ENCODE measurements at places on chromosomes 7 and 10. TPM values are rescaled to one million over a fixed set of nuclear protein-coding genes. Genes with fewer than 3 reads are reported as not detected.

- H3K36me3 ChIP-seq: no peaks in the 10 kb centered on the region
- H3K4me1 ChIP-seq: peaks cover 37% of the 10 kb centered on the region
- H3K4me3 ChIP-seq: no peak overlapping the region
- H3K27me3 ChIP-seq: no peaks in the 10 kb centered on the region
Observed at GRCh38 chr10:46019177-46019528, 11.3 kb downstream of the NCOA4 start.

The ZCWPW1 gene
- total RNA-seq: 0.59 TPM

The NUTM2B gene
- total RNA-seq: 0.35 TPM

The RAMP3 gene
- total RNA-seq: 0.35 TPM

- H3K4me3 ChIP-seq: peak overlapping the region; percentile 86
- no peak overlapping the region for H3K27ac ChIP-seq
- DNase-seq: peak; percentile 91
- H3K36me3 ChIP-seq: no peaks in the 10 kb centered on the region
Observed at GRCh38 chr10:55631071-55631654, 729.9 kb downstream of the ZWINT start.

- H3K27me3 ChIP-seq: no peaks in the 10 kb centered on the region
- H3K36me3 ChIP-seq: no peaks in the 10 kb centered on the region
- H3K4me1 ChIP-seq: no peaks in the 10 kb centered on the region
- DNase-seq: no peak
- no peak overlapping the region for H3K4me3 ChIP-seq
Observed at GRCh38 chr7:102473271-102473991, 5.3 kb downstream of the POLR2J start.

The ABCB1 gene
- total RNA-seq: 1.2 TPM

The PAPOLB gene
- total RNA-seq: 0.42 TPM

The TMEM176B gene
- 0.47 TPM for total RNA-seq

DNA sequence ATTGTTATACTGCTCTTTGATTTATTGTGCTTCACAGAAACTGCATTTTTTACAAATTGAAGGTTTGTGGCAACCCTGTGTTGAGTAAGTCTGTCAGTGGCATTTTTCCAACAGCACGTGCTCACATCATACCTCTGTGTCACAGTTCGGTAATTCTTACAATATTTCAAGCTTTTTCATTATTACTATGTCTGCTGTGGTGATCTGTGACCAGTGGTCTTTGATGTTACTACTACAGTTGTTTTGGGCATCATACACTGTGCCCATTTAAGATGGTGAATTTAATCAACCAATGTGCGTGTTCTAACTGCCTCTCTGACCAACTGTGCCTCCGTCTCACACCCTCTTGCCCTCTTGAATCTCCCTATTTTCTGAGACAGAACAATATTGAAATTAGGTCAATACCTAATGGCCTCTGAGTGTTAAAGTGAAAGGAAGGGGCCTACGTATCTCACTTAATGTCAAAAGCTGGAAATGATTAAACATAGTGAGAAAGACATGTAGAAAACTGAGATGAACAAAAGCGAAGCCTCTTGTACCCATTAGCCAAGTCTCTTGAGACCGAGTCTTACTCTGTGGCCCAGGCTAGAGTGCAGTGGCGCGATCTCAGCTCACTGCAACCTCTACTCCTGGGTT lies 20.2 kb upstream of the ASL start:
- no peak for DNase-seq
- no peaks in the 10 kb centered on the region for H3K4me1 ChIP-seq
- no peaks in the 10 kb centered on the region for H3K27me3 ChIP-seq
- no peaks in the 10 kb centered on the region for H3K36me3 ChIP-seq

DNA sequence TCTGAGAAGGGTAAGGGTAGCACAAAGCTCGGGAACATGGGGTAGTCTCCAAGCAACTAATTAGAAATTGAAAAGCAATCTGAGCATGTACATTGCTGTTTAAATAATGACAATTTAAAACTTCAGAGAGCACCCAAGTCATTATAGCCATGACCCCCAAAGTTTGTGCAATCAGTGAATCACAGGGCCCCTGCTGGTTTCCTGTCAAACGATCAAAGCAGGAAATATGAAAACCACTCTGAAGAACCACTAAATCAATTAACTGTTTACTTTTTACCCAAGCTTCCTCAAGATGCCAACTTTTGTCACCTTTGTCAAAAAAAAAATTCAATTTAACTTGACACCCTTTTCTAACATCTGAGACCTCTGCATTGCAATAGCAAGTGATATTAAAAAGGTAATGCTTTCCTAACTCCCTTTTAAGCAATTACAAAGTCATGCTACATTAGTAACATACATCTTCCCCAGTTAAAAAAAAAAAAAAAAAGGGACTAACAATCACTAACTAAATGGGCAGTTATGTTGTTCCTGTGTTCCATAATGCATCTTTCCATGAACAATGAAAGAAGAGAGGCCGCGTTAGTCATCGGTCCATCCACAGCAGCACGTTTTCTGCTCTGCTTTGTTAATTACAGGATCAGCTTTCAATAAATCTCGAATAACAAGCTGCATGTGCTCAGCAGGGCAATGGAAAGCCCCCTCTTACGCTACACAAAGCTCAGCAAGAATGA lies 80.6 kb downstream of the ETV1 start:
- H3K4me3 ChIP-seq: no peak overlapping the region
- no peaks in the 10 kb centered on the region for H3K27me3 ChIP-seq
- H3K27ac ChIP-seq: no peak overlapping the region
- no peak for DNase-seq
- H3K36me3 ChIP-seq: peaks cover 24% of the 10 kb centered on the region
- no peaks in the 10 kb centered on the region for H3K4me1 ChIP-seq

The PILRB gene
- 21.6 TPM for total RNA-seq

Measured in GM23338 (cell line).